ENCODE measurements at places on chromosomes 13 and 19.

- no peak for DNase-seq
Observed at GRCh38 chr19:34246340-34246739, 8.0 kb upstream of the GARRE1 start.

- peak; percentile 28 for DNase-seq
Observed at GRCh38 chr19:2477732-2478191, 1.8 kb downstream of the GADD45B start.

DNA sequence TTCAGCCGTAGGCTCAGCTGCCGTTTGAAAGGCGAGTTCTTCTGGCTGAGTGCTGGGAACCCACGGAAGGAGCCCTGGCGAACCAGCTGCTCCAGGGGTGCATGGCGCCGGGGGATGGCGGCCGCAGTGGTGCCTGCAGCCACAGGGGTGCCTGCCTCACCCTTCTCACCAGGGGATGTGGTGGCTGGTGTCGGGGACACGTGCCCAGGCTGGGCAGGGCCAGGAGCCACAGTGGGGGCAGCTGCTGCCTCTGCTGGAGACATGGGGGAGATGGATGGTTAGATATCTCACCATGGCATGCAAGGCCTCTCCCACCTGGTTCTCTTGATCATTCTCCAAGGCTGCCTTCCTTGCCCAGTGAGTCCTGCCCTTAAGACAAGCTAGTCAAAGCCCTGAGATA, 17.1 kb downstream of the NUMBL start:
- DNase-seq = no peak

DNA sequence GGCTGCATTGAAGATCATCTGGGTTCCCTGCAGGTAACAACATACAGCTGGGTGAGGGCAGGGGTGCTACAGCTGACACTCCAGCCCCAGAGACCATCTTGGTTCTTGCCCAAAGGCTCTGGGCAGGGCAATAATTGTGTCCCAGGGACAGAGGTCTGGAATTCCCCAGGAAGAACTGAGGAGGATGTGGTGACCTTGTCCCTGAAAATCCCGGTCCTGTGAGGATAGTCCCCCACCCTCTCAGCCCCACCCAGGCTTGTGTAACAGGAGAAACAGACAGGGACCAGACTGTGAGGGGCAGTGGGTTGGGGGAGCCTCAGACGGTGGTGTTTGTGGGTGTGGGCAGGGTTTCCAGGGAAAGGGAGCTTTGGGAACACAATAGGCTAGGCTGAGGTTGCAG, 63.5 kb downstream of the COLGALT1 start:
- DNase-seq = no peak

GRCh38 chr13:23722726-23723453, 152.7 kb downstream of the TNFRSF19 start:
- no peak for DNase-seq

GRCh38 chr19:53898636-53899341, 10.3 kb upstream of the CACNG7 start:
- DNase-seq = no peak

- DNase-seq = no peak
Observed at GRCh38 chr13:27607125-27607524, 13.2 kb downstream of the LNX2 start.

DNA sequence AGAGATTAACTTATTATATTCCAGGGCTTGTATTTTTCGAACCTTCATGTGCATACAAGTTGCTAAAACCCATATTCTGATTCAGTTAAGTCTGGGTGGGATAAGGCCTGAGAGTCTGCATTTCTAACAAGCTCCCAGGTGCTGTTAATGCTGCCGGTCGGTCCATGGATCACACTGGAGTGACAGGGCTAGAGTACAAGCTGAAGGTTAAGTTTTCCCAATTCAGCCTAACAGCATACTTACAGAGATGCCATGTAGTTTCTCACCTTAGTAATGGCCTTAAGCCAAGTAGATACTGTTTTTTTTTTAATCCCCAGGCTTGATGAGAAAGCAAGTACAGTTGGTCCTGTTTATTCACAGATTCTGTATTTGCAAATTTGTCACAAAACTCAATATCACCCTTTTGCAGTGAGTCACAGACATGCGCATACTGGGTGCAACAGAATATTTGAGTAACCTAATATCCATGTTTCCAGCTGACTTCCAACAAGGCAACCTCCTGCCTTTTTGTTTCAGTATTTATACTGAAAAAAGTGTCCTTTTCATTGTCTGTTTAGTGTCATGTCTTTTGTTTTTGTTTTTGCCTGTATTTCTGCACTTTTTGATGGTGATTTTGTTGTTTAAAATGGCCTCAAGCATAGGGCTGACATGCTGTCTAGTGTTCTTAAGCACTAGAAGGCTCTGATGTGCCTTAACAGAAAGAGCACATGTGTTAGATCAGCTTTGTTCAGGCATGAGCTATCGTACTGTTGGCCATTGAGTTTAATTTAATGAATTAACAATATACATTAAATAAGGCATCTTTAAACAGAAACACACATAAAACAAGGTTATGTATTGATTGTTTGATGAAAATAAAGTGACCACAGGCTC, 875.0 kb downstream of the PCDH9 start:
- DNase-seq = no peak

- DNase-seq = no peak
Observed at GRCh38 chr19:50548191-50549058, 19.8 kb downstream of the LRRC4B start.

DNA sequence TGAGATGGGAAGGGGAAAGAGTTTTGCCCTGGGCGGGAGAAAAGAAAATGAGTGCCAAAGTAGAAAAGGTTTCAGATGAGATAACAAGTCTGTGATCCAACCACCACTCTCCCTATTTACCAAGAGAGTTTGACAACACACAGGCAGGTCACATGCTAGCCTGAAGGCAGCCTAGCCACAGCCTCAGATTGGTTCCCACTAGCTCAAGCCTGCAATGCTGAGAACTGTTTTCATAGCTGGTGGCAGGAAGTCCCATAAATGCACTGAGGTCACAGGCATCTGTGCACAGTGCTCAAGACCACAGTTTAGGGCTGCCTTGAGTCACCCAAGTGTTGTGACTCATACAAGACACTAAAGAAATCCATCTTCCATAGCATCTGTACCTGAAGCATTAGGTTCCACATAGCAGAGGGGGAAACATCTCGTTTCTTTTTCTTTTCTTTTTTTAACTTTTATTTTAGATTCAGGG, 18.5 kb upstream of the POP4 start:
- peak; percentile 45 for DNase-seq

DNA sequence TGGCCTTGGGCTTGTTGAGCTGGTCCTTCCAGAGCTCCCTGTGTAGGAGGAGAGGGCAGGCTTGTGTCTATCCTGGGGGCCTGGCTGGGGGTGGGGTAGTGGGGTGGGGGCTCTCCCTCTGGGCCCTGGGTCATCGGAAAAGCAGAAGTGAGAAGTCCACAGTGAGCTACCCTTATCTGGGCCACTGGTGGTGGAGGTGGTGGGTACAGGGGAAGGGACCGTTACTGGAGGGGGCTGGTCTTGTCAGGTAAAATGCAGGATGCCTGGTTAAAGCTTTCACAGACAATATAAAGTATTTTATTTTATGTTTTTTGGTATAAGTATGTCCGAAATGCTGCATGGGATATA, 342 bp upstream of the SIGLEC10 start:
- DNase-seq = peak; percentile 16

DNA sequence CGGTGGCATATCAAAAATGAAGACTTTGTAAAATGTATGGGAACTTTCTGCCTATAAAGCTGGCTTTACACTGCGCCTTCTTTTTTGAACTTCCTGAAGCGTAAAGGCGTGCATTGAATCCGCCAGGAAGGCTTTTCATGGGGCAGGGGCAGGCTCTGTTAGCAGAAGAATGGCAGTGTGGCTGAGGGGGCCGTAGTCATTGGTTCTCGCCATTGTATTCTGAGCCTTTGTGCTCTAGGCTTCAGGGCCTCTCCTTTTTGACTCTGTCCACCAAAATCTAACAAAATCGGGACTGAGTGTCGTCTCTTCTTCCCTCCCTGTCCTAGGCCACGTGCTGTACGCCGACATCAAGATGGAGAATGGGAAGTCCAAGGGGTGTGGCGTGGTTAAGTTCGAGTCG, 14.1 kb downstream of the PRAM1 start:
- no peak for DNase-seq
